CD8-positive, alpha-beta T cell (primary cell): ENCODE measurements at places on chromosomes 11 and 22. TPM values are rescaled to one million over a fixed set of nuclear protein-coding genes. Genes with fewer than 3 reads are reported as not detected.

Gene ALG8
- 14.2 TPM for total RNA-seq

Gene SCT
- total RNA-seq = not detected

Gene SLC29A2
- total RNA-seq = 5.6 TPM

Gene MS4A13
- total RNA-seq = not detected

Gene MRGPRF
- total RNA-seq = not detected

Gene RAB36
- total RNA-seq = 0.64 TPM

Gene PLXNB2
- 6.3 TPM for total RNA-seq

Gene RIC3
- total RNA-seq = 34.8 TPM

Gene BIK
- 5.3 TPM for total RNA-seq

Gene SLC25A17
- 4.0 TPM for total RNA-seq

Gene RTN3
- total RNA-seq = 12.4 TPM

Gene UCP3
- total RNA-seq = 2.2 TPM

Gene PATE2
- not detected for total RNA-seq
